ENCODE measurements at places on chromosomes 6 and 20. TPM values are rescaled to one million over a fixed set of nuclear protein-coding genes. Genes with fewer than 3 reads are reported as not detected.
A peak's percentile ranks its signal among the peaks of the same experiment; 100 is the strongest.

- no peak for DNase-seq
These were observed 733 bp upstream of the PSORS1C2 start for GRCh38 chr6:31139599-31139998.

DNA sequence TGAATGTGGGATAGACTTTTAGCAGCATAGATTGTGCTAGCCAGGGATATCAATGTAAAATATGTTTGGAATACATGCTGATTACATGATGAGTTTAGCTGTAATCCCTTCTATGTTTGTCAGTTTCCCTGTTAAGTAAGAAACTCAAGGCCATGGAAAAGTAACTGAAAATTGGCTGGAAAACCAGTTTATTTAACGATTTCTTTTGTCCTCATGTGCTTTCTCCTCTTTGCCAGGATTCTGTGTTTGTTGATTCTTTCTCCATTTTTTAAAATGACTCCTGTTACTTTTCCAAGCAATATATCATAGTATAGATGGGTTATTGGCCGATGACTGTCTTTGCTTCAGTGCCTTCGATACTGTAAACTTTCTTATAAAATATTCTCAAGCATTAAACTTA lies 87.5 kb downstream of the SAMD5 start:
- DNase-seq, result no peak

DNA sequence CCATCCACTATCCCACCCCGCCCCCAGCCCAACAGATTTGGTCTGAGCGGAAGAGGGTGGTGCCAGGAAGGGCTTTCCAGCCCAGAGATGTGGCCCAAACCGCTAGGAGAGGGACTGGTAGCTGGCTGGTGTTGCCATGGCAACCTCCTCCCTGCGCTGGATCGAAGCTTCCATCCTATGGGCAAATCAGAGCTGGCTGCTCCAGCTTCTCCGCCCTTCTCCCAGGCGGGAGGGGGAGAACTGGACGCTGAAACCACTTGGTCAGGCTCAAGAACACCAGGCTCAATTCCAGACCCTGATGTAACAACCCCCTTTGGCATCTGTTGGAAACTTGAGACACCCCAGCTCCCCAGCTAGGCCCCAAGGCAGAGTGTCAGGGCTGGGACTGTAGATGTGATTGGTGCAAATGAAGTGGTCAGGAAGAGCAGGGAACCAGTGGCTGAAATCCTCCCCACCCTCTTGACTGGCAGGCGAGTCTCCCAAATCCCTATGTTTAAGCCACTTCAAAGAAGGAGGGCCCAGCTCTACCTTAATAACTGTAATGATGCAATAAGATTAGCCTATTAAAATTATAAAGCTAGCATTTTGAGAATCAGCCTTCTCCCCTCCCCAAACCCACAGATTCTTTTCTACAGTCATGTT lies 4.2 kb downstream of the RIMS4 start:
- peak; percentile 27 for DNase-seq

Gene MAP7
- 33.2 TPM for polyA plus RNA-seq
